Activated CD4-positive, alpha-beta T cell treated with anti-CD3 and anti-CD28 coated beads, Interleukin-2, amount 10 ng/mL, durations not matched to agents 7 days and 5 days (primary cell): ENCODE measurements at places on chromosomes 6 and 20. TPM values are rescaled to one million over a fixed set of nuclear protein-coding genes. Genes with fewer than 3 reads are reported as not detected.

Gene FOXC1
- total RNA-seq = not detected

Gene FAM8A1
- total RNA-seq = 11.6 TPM

Gene NRSN1
- total RNA-seq = not detected

Gene CAP2
- total RNA-seq = not detected

Gene BMP6
- not detected for total RNA-seq

Gene SFTA2
- not detected for total RNA-seq

Gene FILIP1
- 0.04 TPM for total RNA-seq

Gene DSP
- total RNA-seq = 0.04 TPM

Gene PSORS1C2
- total RNA-seq = not detected

Gene HLA-DOA
- 1.5 TPM for total RNA-seq

Gene COQ3
- total RNA-seq = 8.3 TPM

Gene TRIM38
- total RNA-seq = 27.6 TPM

Gene ANGPT4
- not detected for total RNA-seq

Gene PGC
- total RNA-seq = not detected

DNA sequence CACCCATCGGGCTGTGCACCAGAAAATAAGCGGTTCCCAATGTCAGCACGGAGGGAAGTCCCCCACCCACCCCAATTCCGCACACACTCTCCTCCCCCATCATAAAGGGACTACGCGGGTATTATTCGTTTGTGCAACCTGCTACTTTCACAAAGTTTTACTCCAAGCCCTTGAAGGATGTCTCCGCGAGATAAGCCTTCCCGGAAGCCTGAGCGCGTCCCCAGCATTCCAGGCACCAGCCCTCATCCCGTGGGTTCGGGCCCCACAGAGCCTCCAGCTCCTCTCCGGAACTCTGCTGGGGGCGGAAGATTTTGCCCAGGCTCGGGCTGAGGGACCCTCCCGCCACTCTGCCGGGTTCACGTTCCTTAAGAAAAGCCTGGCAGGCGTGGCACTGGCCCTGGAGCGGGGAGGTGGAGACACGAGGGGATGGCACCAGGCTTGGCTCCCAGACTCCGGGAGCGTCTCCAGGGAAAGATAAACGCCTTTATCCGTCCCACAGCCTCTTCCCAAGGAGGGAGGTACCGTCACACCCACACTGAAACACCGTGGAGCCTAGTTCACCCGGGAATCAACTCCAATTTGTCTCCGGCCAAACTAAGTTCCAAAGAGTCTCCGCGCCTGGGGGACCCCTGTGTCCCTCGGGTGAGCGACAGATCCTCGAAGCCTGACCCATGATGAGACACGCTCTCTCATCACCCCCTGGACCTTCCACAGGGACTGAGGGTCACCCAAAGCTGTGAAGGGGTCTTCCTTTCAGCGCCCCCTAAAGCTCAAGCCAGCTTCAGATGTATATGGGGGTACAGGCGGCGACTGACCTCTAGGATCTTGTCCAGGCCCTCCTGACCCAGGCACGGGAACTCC lies 934 bp downstream of the KCNK5 start:
- DNase-seq = peak; percentile 19

DNA sequence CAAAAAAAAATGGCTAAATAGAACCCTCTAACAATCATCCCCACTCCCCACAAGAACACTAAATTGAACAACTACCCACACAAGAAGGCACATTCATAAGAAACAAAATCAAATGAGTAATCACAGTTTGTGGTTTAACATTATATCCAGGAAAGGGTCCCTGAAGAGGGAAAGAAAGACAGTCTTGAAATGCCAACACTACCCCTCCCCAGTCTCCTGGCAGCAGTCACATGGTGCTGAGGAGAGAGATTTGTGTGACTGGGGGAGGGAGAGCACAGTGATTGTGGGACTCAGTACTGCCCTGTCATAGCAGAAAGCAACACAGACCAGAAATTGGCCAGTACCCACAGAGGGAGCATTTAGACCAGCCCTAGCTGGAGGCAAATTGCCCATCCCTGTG lies 443.7 kb upstream of the BTBD3 start:
- no peak for DNase-seq

DNA sequence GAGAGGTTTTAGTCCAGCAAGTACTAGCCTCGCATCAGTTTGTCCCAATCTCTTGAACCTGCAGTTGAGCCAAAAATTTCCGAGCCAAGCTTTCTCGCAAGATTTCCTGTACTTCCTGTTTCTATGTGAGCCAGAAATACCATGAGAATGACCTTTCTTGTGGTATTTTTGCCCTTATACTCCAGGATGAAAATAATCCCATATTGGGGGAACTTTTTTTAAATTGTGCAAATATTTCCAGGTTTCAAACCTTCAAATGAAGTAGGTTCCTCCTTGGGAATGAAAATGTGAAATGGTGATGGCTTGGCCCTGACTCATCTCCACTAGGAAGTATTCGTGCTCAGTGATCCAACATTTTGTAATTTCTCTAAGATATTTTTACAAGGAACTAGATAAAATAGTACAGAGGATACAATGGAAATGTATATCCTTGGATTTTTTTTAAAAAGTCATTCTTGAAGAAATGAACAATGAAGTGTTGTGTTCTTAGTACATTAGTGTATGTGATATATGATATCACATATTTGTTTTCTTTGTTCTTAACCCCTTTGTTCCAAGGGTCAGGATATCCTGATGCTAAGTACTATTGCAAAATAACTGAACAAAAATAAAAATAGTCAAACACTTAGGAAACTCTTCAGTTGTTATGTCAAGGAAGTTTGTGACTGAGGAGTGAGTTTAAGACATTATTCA lies 184.0 kb downstream of the PDE7B start:
- DNase-seq = no peak

DNA sequence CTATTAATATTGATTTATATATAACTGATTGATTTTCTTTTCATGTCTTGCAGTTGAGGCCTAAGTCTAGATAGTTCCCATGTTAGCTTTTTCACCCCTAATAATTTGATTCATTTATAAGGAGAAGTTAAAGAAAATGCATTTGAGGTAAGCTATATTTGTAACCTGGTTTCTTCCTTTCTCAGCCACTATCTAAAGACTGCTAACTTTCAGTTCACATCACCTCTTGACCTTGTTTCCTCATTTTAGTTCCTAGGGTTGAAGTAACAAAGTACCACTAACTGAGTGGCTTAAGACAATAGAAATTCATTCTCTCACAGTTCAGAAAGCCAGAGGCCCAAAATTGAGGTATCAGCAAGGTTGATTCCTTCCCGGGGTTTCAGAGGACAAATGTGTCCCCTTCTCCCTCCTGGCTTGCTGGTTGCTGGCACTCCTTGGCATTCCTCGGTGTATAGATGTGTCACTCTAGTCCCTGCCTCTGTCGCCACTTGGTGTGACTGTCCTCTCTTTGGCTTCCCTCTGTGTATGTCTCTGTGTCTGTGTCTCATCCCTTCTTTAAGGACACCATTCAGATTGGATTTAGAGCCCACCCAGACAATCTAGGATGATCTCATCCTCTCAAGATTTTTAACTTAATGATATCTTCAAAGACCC lies 55.9 kb upstream of the C20orf144 start:
- DNase-seq = no peak

GRCh38 chr6:28243946-28244345 lies 8.1 kb downstream of the ZKSCAN4 start:
- DNase-seq = no peak

GRCh38 chr6:14270925-14271788 lies 153.6 kb downstream of the CD83 start:
- peak; percentile 65 for DNase-seq

DNA sequence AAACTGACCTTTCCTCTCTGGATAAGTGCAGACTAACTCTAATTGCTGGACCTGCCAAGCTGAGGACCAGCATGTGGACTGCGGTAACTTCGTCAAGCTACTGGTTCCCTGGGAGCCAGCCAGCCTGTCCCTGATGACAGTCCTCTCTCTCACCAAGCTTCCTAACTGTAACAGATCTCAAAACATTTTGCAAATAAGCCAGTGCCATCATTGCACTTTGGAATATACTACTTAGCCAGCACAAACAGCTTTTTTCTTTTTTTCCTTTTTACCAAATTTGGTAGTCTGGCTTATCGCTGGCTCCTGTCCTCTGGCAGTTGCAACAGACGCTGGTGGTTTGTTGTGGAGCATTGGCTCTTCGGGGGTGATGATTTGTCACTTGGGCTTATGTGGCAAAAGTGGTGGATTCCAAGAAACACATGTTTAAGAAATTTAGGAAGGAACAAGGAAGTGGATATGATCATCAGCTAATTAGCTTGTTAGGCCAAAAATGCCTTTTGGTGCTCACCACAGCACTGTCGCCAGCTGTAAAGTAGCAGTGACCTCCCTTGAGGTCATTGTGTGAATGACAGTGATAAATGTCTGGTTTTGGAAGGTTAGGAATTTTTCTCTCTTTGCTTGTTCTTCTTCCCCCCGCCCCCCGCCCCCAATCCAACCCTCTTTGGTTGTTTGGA lies 171.7 kb downstream of the CLIC5 start:
- DNase-seq = no peak

GRCh38 chr20:58651559-58651945 lies 469 bp downstream of the STX16 start:
- DNase-seq = no peak

GRCh38 chr6:40953486-40953885 lies 85.5 kb downstream of the UNC5CL start:
- DNase-seq = no peak

GRCh38 chr6:138882369-138883017 lies 86.6 kb downstream of the ECT2L start:
- no peak for DNase-seq

DNA sequence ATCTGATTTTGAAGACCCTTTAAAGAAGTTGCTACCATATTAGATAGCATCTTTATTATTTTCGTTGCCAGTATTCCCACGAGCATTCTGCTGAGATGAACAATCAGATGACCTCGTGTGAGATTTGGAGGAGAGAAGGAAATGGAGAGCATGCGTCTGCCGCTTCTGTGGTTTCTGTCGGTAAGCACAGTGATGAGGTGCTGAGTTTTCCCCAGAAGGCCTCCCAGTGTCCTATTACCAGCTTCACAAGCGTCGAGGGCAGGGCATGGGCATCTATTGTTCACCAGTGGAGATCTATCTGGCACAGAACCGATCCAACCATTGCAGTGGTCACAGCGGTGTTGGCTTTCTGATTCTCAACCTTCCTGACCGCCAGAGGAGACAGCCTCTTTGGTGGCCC lies 29.4 kb downstream of the TRAF3IP2 start:
- DNase-seq = no peak

- DNase-seq = no peak
Measured at GRCh38 chr20:35295674-35296073, 3.4 kb upstream of the FAM83C start.

- no peak for DNase-seq
Measured at GRCh38 chr20:5491455-5491854, 174.7 kb upstream of the PROKR2 start.

DNA sequence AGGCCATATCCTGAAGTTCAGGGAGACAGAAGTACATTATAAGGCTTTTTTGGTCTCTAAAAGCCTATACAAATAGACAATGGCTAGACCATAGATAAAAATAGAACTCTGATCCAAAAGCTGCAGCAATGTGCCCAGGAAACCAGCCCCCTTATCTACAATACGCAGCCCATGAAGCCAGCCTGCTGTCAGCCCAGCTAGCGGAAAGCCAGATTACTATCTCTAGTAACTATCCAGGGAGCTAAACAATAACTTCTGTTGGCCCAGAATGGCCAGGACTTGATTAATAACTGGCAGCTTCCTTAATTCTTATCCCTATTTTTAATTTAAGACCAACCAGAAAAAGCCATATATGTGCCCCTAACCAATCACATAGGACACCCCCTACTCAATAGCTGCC lies 160.4 kb upstream of the SMLR1 start:
- no peak for DNase-seq

- no peak for DNase-seq
Measured at GRCh38 chr6:53062169-53062539, 3.0 kb upstream of the FBXO9 start.

DNA sequence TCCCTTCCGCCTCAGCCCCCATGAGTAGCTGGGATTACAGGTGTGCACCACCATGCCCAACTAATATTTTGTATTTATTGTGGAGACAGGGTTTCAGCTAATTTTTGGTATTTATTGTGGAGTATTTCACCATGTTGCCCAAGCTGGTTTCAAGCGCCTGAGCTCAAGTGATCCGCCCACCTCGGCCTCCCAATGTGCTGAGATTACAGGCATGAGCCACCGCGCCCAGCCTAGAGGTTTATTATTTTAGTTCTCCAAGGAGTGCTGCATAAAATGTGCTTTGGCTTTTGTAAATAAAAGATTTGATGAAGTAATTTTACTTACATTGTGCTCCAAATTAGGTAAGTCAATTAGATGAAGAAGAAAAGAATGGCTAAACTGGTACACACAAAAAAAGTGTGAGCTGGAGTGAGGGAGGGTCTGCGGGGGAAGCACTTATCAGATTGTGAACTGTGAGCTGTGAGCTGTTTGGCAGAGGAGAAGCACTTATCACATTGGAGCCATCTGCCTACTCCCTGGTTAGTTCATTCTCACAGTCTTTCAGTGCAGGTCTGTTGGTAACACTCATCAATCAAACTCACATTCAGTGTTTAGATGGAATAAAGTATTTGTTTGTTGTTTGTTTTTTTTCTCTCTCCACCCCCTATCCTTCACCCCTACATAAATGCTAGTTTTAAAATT lies 398.0 kb downstream of the EPHA7 start:
- DNase-seq = no peak

GRCh38 chr6:157637516-157637915 lies 185.5 kb upstream of the SNX9 start:
- DNase-seq = no peak

- DNase-seq = no peak
Measured at GRCh38 chr6:114144887-114145851, 174.2 kb upstream of the HDAC2 start.

GRCh38 chr6:20167601-20168000 lies 44.7 kb downstream of the MBOAT1 start:
- DNase-seq = no peak

- DNase-seq = no peak
Measured at GRCh38 chr6:56424542-56425083, 177.2 kb upstream of the COL21A1 start.

- no peak for DNase-seq
Measured at GRCh38 chr20:25229486-25230165, 18.3 kb upstream of the PYGB start.

DNA sequence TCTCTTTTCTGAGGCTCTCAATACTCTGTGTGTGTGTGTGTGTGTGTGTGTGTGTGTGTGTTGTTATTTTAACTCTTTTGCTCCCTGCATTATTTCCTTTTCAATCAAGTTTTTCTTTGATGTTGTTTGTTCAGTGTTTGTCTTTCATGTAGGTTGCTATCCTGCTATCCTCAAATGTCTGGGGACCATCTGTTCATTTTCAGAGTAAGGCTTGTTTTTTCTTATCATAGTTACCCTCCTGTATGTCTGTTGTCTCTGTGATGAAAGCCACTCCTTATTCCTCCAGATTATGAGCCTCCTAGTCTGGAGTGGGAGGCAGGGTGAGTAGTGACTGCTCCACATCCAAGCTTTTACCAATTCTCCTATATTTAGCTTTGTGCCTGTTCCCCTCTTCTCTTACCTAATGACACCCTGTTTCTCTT lies 9.2 kb downstream of the ENPP3 start:
- DNase-seq = no peak

GRCh38 chr6:137766596-137767370 lies 100.3 kb upstream of the TNFAIP3 start:
- no peak for DNase-seq

GRCh38 chr6:159308198-159308597 lies 139.0 kb downstream of the FNDC1 start:
- DNase-seq = no peak
